Cortex of kidney (tissue), 1 donor: ENCODE measurements at places on chromosomes 3 and 15.

DNA sequence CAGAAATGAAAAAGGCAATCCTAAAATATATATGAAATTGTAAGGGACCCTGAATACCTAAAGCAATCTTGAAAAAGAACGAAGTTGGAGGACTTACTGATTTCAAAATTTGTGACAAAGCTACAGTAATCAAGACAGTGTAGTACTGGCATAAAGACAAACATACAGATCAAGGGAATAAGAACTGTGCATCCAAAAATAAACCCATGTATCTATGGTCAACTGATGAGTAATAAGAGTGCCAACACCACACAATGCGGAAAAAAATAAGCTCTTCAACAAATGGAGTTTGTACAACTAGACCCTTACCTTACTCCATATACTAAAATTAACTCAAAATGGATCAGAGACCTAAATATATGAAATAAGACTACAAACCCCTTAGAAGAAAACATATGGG lies 29.6 kb downstream of the GSK3B start:
- DNase-seq = no peak

GRCh38 chr3:48064292-48064829 lies 48.1 kb upstream of the MAP4 start:
- DNase-seq = no peak

GRCh38 chr3:118480101-118480860 lies 554.4 kb downstream of the IGSF11 start:
- no peak for DNase-seq

- DNase-seq = no peak
These were observed 6.8 kb downstream of the SOX14 start for GRCh38 chr3:137770835-137771399.

DNA sequence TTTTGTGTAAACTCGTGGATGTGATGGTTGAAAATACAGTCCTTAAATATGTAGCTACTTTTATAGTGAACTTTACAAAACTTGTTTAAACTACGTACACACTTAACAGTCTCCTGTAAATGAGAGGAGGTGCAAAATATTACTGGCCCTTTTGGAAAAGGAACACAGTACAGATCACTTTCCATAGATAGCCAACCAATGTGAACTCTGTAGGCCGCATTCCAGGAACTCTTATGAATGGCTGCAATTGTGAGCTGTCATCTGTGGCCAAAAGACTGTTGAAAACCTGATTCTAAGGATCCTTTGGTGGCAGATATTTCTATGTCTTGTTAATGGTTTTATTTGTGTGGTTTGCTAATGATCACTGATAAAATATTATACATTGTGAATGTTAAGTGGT lies 6.2 kb downstream of the TSC22D2 start:
- no peak for DNase-seq

GRCh38 chr3:153760948-153761347 lies 360.2 kb upstream of the ARHGEF26 start:
- no peak for DNase-seq

GRCh38 chr15:63460210-63461155 lies 43.9 kb upstream of the USP3 start:
- DNase-seq = no peak

DNA sequence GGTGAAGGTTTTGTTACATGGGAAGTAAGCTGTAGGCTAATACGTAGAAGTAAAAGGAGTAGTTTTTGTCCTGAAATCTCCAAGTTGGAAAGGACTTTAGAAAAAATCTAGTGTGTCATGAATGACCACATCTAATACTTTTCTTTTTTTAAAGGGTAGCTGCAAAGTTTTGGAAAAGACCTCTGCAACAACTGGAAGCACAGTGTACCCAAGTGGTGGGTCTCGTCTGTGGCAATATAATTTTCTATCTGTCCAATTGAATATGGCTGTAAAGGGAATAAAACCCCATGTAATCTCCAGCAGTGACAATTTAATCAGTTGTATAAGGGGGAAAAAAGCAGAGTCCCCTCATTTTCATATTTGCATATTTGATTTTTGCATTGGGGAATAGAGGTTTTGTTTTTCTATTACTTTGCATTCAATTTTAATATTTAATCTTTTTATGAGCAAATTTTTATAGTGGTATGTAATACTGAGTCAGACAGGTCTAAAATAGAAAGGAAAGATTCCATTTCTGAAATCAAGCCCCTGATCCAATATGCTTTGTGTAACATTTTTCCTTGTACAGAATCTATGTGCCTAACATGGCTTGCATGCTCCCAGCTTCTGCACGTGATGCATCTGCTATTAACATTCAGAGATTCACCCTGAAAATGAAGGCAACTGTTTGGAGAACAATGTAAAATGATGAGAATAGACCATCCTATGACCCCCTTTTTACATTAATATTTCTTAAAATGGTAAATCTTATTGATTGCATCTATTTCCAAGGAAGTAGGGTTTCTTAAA lies 531.4 kb downstream of the ZIC1 start:
- no peak for DNase-seq

GRCh38 chr15:52464478-52464877 lies 64.2 kb downstream of the MYO5A start:
- no peak for DNase-seq

DNA sequence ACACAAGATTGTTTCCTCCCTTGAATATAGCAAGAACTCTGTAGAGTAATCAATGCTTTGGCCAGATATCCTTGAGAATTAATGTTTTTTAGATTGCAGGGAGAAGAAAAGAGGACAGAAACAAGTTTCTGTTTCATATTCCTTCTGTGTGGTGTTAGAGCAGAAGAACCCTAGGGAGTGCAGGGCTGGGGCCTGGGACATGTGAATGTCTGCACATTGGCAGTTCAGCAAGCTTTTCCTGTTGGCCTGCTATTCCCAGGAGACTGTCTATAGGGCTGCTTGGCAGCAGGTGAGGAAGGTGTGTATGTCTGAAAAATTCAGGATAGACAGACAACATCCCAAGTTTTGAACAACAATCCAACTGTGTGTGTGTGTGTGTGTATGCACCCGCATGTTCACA lies 13.6 kb upstream of the CNBP start:
- DNase-seq = no peak

DNA sequence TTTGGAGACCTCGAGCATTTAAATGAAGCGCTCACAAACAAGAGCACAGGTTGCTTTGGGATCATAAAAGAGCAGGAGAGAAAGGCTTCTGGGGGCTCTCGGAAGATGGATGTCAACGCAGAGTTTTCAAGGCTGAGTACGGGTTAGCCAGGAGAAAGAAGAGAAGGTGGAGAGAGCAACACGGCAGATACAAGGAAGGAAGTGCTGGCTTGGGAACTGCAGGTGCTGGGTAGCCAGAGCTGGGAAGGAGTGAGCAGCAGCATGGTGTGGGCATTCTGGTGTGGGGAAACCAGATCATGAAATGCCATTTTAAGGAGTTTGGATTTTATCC lies 580 bp upstream of the RUBCN start:
- DNase-seq = no peak

- DNase-seq = no peak
These were observed 269.0 kb downstream of the ZNF621 start for GRCh38 chr3:40793730-40794129.

- no peak for DNase-seq
These were observed 2.7 kb upstream of the OPA1 start for GRCh38 chr3:193590088-193590856.

- DNase-seq = no peak
These were observed 40.2 kb downstream of the SUCLG2 start for GRCh38 chr3:67614195-67614594.

- no peak for DNase-seq
These were observed at the start of gene CCNB2 for GRCh38 chr15:59104912-59105732. Gene CCNB2, plus strand, starts transcription at chr15:59105146. Its CDS starts 123 bp downstream, at chr15:59105269.

DNA sequence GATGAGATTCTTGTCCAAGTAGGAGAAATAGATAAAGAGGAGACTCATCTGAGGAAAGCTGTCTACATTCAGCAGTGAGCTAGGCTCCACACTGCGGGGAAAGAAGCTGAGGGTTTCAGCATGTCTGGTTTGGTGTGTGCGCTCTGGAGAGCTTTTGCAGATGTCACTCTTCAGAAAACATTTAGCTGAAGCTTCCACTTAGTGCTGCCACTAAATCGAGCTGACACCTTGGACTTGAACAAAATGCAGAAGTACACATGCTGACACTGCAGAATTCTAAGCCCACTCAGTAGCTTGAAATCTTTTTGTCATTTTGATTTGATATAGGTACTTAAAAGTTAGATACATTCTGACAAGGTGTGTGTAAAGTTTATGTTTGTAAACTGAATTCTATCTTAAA lies 32.3 kb upstream of the CRTC3 start:
- no peak for DNase-seq
